Right cardiac atrium (tissue), 5 donors: ENCODE measurements at places on chromosomes 1 and 21. TPM values are rescaled to one million over a fixed set of nuclear protein-coding genes. Genes with fewer than 3 reads are reported as not detected.

The DIO1 gene
- not detected for total RNA-seq

The HSD11B1 gene
- 4.3 TPM for total RNA-seq

- no peak for DNase-seq
These were observed 10.8 kb upstream of the OSBPL9 start for GRCh38 chr1:51605961-51606723.

- no peak for DNase-seq
These were observed 109.6 kb downstream of the ZBTB18 start for GRCh38 chr1:244160455-244161235.

- peak; percentile 87 for DNase-seq
These were observed 504 bp downstream of the PHTF1 start for GRCh38 chr1:113758631-113759332.

GRCh38 chr1:46298387-46298786, 5.0 kb downstream of the LRRC41 start:
- DNase-seq = no peak

DNA sequence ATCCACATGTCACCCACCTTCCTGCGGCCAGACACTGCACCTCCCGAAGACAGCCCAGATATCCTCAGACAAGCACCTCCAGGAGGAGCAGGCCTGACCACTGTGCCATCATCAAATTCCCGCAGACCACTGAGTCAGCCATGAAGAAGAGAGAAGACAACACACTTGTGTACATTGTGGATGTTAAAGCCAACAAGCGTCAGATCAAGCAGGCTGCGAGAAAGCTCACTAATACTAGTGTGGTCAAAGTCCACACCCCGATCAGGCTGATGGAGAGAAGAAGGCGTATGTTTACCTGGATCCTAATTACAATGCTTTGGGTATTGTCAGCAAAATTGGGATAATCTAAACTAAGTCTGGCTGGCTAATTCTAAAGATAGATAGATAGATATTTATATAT, 41.4 kb upstream of the BECN2 start:
- DNase-seq = no peak

DNA sequence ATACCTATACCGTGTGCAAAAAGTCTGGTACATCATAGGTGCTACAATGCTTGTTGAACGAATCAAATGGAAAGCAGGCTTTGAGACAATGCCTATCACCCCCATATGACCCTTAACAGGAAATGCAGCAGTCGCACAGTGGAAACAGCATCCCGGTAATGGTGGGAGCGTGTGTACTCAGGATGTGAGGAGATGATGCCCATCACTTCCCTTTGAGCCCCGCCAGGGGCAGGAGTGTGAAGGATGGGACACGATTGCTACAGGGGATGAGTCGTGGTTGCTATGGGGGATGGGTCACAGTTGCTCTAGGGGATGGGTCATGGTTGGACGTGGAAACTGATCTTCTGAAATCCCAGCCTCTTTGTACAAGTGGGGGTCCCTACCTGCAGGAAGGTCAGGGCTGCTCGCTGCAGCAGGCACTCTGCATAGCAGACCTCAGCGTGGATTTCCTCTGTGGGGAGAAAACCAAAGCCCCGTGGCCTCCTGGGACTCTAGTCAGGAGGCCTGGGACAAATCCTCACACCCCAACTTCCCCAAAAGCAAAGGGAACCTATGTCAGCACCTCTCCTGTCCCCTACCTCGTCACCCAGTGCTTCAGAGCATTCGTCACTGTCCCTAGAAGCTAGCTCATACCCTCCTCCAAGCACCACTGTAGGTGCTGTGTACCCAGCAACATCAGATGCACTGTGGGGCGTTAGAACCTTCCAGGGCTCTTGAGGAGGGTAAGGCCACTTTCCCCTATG, 19.3 kb downstream of the TTC39A start:
- DNase-seq = no peak

GRCh38 chr1:172818841-172819527, 160.1 kb downstream of the FASLG start:
- DNase-seq = no peak

GRCh38 chr1:108079440-108080025, 114.6 kb upstream of the VAV3 start:
- no peak for DNase-seq
